ENCODE measurements at places on chromosomes 3 and 15.

DNA sequence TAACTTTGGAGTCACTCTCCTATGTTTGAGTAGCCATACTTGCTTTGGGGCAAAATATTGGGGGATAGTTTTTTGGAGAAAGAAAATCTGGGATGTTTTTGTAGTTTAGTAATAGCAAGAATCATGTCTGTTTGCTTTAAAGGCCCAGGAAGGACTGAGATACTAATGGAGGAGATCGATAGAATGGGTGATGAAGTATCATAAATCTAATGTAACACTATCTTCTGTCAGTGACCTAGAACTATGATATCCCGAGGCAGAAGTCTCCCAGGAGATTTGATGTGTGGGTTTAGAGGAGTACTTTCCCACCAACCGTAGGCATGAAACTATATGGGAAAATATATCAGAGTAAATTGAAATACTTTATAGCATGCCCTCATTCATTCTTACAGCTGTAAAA lies 21.0 kb upstream of the NFKBIZ start:
- no peak for DNase-seq

DNA sequence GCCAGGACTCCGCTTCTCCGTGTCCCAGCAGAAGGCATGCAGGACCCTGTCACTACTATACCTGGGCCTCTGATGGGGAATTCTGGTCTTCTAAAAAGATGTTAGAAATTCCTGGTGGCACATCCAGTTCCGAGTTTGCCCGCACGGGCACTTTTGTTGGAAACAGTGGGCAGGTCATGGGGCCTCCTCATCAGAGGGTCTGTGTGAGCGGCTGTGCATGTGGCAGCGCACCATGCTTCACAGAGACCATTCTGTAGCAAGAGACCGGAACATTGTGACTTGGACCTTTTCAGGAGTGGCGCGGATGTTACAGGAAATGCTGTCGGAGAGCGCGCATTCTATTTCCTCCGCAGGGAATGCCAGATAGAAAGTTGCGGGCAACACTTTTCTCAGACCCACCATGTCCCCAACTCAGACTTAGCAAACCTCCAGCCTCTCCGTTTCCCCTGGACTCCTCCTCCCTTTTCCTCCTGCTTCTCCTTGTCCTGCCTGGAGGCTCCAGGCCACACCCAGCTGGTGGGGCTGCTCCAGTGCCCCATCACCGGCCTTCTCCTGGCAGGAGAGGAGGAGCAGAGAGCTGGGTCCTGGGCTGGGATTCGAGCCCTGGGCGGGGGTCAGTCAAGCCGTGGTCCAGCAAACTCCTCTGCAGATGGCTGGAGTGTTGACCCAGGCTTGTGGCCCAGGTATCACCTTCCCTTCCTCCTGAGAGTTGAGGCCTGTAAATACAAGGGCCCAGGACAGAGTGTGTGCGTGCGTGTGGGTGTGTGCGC lies 46.6 kb downstream of the KLF13 start:
- no peak for DNase-seq

- no peak for DNase-seq
Observed at GRCh38 chr3:148707601-148708380, 10.1 kb downstream of the AGTR1 start.

- no peak for DNase-seq
Observed at GRCh38 chr3:113241292-113242095, 30.1 kb downstream of the BOC start.

DNA sequence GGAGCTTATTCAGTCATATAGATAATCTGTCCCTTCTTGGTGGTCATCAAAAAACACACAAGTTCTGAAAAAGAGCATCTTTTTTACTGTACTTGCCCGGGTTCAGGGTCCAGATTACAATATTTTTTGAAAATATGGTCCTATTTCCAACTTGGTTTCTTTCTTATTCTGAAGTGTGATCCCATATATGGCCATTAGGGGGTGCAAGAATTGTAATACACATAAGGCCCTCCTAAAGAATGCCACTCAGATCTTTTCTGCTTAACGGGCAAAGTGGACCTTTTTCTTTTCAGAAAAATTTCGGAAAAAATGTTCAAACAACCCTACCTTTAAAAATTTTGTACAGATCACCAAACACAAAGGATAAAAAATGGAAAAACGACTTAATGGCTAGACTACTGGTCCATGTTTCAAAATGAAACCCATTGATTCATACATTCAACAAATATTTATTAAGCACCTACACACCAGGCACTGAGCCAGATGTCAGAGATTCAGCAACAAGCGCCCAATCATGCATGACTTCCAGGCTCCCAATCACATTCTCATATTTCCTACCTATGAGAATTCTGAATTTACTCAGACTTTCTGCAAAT lies 102.0 kb upstream of the MYRIP start:
- DNase-seq: no peak

- no peak for DNase-seq
Observed at GRCh38 chr3:45773072-45773471, 23.3 kb downstream of the SLC6A20 start.

- DNase-seq: no peak
Observed at GRCh38 chr3:171436380-171436779, 23.8 kb downstream of the TNIK start.

DNA sequence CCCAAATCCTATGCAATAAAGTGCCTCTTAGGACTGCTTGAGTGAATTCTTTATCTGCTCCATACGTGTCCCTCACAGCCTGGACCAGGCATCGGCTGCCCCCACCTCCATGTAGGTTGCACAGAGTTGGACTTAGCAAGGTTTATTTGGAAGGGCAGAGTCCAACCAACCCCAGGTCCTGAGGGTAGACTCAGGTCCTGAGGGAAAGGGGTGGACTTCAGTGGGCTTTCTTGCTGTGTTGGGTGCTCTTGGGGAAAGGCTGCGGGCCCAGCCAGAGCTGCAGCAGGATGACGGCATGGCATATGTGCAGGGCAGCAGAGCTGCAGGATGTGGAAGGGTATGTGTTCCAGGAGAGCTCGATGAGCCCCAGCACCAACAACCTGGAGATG lies 6.5 kb downstream of the ALG3 start:
- no peak for DNase-seq

DNA sequence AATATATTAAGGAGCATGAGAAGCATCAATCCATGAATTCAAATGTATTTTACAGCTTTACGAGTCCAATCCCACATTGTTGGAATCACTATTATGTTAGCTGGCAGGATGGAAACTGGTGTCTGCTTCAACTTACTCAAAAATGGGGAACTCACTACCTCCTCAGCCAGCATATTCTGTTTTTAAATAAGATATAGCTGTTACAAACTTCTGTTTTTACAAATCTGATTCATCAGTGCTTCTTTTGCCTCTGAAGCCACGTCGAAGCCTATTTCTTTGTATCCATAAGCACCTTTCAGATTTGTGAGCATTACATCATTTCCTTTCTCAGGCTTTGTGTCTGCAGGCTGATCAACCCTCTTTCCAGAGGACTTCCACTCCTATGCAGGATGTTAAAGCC lies 105.9 kb downstream of the TPRG1 start:
- no peak for DNase-seq

- no peak for DNase-seq
Observed at GRCh38 chr15:48089702-48090101, 31.1 kb upstream of the SLC24A5 start.

DNA sequence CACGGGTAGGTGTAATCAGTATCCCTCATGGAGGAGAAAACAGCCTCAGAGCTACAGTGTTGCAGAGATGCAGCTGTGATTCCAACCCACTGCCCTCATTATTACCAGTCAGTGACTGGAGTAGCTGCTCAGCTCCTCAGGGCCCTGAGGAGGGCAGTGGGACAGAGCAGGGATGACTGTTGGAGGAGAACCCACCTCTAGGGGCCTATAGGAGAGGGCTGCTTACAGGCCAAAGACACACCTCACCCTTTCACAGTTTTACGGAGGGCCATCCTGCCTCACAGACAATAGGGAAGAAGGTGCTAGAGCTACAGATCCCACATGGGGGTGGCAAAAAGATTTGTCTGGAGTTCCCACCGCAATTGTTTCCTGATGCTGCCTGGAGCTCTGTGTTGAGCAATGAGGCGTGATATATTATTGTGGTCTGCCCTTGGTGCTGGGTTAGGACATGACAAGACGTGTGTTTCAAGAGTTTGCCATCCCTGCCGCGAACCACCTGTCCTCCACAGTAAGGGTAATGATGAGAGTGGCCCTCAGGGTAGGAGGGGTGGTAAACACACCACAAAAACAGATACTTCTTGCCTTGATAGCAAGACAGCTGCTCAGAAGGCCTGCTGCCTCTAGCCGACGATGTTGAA lies 140.5 kb upstream of the TPM1 start:
- DNase-seq: no peak

DNA sequence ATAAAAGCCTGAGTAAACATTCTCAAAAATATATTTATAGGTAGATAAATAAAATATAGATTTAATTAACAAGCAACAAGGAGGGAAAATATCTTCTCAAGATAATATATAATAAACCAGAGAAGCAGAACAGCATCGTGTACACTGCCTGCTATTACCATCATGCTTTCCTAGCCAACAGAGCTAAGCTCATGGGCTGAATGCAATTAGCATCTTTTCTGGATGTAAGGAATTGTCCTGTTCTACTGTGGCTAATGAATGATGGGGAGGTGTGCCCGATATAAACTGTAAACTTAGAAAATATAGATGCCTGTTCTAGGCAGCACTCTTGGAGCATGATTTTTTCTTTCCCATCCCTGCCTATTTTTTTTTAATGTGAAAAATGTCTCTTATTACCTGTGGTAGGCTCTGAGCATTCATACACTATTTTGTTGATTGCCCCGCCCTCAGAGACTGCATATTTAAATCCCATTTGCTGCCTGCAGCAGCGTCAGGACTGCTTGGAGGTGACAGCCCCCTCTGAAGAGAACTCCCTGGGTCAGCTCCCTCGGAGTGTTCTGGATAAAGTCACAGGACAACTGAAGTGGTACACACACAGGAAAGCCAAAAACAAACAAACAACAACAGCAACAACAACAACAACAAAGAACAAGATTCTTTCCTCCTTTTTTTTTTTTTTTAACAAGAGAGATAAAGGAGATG lies 312.3 kb downstream of the SATB1 start:
- DNase-seq: no peak

- DNase-seq: no peak
Observed at GRCh38 chr3:134075568-134075825, 45.8 kb upstream of the SLCO2A1 start.

- DNase-seq: no peak
Observed at GRCh38 chr3:39384665-39385000, 1.5 kb downstream of the SLC25A38 start.

DNA sequence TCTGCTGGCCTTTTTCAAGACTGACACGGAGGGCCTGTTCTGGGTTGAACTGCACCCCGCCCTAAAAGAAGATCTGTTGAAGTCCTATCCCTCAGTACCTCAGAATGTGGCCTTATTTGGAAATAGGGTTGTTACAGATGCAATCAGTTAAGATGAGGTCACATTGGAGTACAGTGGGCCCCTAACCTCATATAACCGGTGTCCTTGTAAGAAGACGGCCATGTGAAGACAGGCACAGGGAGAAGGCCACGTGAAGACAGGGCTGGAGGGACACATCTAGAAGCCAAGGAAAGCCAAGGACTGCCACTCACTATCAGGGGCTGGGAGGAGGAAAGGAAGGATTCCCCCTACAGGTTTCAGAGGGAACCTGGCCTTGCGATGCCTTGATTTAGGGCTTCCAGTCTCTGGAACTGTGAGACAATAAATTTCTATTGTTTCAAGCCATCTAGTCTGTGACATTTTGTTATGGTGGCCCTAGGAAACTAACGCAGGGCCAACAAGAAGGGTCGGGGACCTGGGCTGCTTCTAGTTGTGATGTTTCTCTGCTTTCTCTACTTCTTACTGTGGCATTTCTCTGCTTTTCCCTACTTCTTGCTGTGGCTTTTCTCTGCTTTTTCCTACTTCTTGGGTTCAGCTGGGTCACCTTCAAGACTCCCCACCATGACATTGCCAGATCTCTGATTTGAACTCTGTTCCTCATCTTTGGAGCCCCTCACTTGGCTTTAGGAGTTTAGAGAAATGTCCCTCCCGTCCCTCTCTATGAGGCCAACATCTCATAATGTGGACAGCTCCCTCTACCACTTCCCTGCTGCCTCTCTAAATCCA lies 4.8 kb upstream of the CCDC174 start:
- no peak for DNase-seq

- DNase-seq: no peak
Observed at GRCh38 chr3:107421170-107421792, 44.0 kb downstream of the CCDC54 start.

DNA sequence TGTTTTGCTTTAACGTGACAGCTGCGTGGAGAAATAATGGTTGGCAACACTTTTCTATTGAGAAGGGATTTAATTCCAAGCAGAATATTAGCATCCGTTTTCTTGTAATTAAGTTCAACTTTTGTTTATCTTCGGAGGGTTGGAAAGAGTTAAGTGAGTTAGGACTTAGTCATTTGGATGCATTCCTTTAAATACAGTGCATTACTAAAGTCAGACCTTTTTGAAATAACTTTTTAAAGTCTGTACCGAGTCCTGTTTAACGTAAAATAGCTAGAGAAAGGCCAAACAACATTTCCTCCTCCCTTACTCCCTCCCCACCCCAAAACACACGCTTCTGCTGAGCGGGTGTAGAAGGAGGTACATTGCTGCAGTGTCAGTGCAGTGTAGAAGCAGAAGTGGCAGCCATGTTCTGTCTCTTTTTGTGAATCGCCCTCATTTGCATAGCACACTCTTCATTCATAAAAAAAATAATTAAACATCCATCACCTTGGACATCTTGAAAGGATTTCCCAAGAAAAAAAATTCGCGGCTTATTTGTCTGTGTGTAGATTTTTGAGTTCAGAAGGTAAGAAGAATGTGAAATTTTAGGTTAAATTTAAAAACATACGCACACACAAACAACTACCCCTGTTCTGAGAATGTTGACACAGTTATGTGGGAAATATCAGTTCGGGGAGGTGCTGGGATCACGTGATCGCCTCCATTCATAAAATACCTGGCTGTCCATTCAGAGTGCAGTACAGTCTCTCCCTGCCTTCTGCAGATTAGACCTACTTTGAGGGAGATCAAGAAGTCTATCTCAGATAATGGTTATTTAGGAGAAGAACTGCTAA lies 1.6 kb downstream of the SPRED1 start:
- DNase-seq: peak; percentile 62

DNA sequence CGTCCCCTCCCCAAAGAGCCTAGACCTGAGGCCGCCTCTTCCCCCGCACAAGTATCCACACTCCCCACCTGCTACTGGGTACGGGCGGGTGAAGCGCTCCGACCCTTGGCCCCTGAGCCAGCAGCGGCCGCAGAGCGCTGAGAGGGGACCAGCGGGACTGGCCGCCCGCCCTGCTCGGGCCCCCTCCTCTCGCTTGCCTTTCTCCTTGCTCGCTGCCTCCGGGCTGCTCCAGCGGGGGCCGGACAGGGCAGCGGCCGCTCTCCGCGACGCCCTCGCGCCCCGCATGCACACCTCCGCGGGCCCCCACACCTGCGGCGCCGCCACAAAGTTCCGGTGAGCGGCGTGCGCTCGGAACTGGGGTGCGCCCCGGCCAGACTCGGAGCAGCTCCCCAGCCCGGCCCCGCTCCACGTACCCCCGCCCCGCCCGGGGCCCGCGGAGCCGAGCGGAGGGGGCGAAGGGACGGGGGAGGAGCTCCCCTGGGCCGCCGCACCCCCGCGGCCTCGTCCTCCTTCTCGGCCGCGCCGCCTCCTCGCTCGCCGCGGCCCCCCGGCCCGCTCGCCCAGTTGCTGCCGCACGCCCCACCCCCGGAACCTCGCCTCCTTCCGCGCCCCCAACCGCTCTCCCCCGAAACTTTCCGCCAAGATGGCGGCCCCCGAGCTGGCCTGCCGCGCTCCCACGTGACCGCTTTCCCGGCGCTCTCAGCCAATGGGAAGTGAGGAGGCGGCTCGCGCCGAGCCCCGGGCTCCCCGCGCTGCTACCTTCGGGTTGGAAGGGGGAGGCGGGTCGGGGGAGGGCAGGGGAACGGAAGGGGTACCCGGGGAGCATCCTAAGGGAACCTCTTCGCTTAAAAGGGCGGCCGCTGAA lies 704 bp downstream of the DLG1 start:
- peak; percentile 74 for DNase-seq

- DNase-seq: no peak
Observed at GRCh38 chr15:65583701-65584100, 27.2 kb downstream of the INTS14 start.
